ENCODE measurements at places on chromosomes 7 and 10. TPM values are rescaled to one million over a fixed set of nuclear protein-coding genes. Genes with fewer than 3 reads are reported as not detected.

- DNase-seq: no peak
These were observed 412 bp upstream of the PPIA start for GRCh38 chr7:44796034-44796503.

- DNase-seq: no peak
These were observed 241.5 kb downstream of the PCDH15 start for GRCh38 chr10:54559498-54559897.

Gene VENTX
- 0.15 TPM for total RNA-seq

Gene SPDYE3
- not detected for total RNA-seq

Gene PIK3AP1
- total RNA-seq: 35.7 TPM
